ENCODE measurements at places on chromosomes 6 and 20.
A peak's percentile ranks its signal among the peaks of the same experiment; 100 is the strongest.

GRCh38 chr6:153595903-153596302 is 443.1 kb upstream of the OPRM1 start:
- DNase-seq = peak; percentile 2

GRCh38 chr6:161009991-161010390 is 18.4 kb downstream of the MAP3K4 start:
- no peak for DNase-seq

GRCh38 chr6:125310994-125311649 is 9.4 kb upstream of the HDDC2 start:
- DNase-seq = peak; percentile 41

GRCh38 chr20:2692036-2692885 is at the start of gene EBF4:
Gene EBF4, plus strand, starts transcription at chr20:2692780. Its CDS starts 866 bp downstream, at chr20:2693646.
- peak; percentile 74 for DNase-seq

DNA sequence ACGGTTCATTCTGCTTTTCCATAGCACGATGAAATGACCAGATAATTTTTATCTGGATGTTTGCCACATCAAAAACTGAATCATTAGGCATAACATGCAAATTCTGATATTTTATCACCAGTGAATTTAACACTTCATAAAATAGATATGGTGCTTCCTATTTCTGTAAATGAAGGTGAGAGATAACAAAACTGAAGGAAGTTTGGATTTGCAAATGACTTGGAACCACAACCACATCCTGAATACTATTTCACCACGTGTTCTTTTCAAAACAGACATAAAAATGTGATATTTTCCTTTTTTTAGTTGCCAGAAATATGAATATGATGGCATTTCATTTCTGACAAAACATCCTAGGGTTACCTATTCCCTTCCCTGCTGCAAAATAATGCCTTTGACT is 146.1 kb downstream of the EDN1 start:
- no peak for DNase-seq

- no peak for DNase-seq
Measured at GRCh38 chr20:33744773-33745385, 13.1 kb downstream of the ZNF341 start.

DNA sequence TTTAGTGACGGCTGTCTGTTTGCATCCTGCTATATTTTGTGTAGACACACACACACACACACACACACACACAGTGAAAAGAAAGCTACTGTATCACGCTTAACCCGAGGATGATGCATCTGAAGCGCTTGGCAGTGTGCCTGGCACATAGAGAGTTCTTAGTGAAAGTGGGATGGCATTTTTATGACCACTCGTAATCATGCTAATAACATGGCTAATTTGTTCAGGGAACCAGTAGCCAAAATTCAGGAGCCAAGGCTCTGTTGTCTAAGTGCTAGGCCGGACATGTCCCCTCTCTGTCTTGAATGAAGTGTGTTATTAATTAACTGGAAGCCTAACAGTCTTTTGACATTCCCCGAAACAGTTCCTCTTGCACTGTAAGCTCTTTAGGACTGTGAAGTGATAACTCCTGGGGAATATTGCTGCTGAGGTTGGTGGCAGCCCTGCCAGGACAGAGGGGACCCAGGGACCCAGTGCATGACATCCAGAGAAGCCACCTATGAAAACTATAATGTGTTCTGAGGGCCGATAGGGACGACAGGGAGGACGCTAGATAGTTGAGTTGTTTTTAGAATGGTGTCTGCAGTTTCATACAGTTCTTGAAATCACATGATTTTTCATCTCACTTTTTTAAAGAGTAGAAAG is 45.0 kb upstream of the IRF4 start:
- no peak for DNase-seq

- no peak for DNase-seq
Measured at GRCh38 chr6:26198722-26199056, 111.5 kb downstream of the HFE start.

DNA sequence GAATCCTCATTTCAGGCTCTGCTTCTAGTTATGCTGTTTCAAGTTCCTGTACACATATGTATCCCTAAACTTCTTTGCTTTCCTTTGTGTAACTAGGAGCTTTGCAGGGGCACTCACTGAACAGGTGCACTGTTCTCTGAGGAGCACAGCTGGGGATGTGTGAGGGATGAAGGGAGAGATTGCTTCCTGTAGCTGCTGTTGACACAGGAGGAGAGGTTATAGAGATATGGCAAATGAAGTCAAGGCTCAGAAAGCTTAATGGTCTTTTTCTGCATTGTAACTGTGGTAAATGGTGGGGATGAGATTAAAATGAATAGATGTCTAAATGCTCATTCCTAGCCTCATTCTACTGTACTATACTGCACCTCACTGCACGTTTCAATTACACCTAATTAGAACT is 454.3 kb downstream of the BTBD3 start:
- no peak for DNase-seq

- DNase-seq = no peak
Measured at GRCh38 chr20:40009542-40009941, 679.5 kb downstream of the MAFB start.

DNA sequence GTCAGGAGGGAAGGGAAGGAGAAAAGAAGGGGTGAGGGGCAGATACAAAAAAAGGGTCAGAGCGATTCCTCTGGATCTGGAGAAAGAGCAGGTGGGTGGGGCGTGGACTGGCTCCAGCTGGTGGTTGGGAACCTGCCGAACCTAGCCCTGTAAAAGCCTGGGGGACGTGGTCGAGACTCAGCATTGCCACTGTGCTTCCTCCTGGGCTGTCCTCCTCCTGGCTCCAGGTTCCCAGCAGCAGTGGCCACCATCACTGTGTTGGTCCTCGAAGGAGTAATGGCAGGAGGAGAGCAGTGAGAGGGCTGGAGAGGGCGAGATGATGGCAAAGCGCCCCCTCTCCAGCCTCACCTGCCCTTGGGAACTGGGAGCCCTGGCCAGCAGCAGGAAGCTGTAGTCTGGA is 3.5 kb upstream of the RAET1L start:
- no peak for DNase-seq

DNA sequence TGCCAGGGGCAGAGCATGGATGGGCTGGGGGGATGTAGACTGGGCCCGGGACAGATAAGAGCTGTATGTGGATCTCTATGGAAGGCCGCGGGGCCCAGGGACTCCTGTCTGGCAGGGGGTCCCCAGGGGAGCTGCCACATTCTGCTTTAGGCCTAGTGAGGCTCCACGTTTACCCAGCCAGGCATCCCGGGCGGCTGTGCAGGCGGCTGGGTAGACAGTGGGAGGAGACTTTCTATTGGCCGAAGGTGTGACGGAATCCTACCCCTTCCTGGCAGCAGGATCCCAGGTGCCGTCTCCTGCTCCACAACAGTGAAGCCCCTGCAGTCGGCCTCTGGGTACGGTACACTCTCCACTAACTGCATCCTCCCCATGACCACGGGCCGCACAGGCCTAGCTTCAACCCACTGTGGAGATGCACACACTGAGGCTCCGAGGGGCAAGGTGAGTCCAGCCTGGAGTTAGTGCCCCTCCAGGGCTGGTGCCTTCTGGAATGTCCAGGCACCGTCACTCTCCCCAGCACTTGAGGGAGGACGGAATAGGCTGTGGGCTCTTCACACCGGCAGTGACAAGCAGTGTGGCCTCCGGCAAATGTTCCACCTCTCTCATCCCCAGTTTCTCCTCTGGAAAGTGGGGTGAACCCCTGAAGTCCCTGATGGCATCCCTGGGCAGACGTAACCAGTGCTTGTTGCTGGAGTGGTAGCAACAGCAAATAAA is 36.8 kb upstream of the ZBP1 start:
- DNase-seq = no peak

DNA sequence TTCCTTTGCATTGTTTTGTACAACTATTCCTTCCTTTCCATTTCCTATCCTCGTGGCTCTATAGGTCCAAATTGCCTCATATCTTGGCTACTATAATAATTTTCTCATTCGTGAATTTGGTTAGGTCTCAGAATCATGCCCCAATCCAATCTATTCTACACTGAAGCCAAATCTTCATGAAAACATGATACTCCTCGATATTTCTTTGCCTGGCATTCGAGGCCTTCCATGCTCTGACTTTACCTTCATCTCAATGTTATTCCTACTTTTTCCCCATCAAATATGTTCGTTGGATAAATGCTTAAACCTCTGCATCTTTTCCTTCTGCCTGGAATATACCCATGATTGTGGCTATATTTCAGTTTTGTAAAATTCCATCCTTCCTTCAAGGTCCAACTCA is 30.4 kb downstream of the TCF21 start:
- no peak for DNase-seq

- no peak for DNase-seq
Measured at GRCh38 chr6:21726676-21727075, 133.1 kb downstream of the SOX4 start.

GRCh38 chr6:31414771-31415265 is 11.4 kb downstream of the MICA start:
- DNase-seq = no peak

DNA sequence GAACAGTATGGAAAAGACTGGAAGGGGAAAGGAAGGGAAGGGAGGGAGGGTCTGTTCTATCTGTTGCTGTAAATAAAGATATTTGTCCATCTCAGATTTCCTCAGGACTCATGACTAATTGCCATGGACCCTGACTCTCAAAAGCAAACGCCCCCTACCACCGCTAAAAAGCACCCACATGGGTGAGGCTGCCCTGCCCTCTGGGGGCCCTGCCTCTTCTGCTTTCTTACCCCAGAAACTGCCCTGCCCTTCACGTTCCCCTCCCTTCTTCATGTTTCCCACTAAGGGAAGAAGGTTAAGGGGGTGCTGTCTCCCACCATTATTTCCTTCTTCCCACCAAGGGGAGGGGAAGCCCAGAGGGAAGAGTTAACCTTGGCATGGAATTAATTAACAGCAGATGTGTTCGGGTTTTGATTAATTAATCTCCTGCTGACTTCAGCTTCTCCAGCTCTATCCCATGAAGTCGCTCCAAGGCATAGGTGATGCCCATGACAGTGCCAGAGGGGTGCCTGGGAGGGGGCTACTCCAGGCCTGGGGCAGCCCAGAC is 16.0 kb downstream of the MDFI start:
- no peak for DNase-seq

DNA sequence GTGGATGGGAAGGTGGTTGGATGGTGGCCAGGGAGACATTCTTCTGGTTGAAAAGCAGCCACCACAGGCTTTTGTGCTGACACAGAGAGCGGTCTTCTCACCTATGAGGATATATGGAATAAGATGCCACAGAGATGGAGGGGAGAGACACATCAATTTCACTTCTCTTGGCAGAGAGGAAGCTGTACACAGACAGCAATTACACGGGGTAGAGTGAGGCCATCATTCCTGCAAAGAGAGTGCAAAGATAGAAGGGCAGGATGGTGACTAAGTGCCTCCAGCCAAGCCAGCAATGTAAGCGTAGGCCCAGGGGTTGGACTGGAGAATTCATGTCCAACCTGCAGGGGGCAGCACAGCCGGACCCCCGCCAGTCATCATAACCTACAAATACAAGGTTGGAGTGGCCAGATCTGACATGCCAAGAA is 56.4 kb downstream of the NRN1 start:
- DNase-seq = no peak

DNA sequence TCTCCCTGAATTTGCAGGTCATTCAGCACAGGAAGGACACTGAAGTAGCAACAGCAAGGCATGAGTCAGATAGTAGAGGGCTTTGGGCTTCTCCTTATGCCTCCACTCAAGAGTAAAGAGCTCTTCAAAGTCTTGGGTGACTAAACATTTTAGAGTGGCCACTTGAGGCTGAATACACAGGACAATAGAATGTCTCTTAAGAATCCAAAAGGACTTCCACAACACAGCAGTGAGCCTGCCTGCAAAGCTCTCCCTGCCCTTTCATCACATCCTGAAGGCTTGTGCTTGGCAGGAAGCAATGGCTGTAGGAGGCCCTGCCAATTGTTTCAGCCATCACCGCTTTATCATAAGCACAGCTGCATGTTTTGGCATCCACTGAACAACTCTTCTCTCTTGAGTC is 36.8 kb downstream of the FOXQ1 start:
- DNase-seq = no peak

DNA sequence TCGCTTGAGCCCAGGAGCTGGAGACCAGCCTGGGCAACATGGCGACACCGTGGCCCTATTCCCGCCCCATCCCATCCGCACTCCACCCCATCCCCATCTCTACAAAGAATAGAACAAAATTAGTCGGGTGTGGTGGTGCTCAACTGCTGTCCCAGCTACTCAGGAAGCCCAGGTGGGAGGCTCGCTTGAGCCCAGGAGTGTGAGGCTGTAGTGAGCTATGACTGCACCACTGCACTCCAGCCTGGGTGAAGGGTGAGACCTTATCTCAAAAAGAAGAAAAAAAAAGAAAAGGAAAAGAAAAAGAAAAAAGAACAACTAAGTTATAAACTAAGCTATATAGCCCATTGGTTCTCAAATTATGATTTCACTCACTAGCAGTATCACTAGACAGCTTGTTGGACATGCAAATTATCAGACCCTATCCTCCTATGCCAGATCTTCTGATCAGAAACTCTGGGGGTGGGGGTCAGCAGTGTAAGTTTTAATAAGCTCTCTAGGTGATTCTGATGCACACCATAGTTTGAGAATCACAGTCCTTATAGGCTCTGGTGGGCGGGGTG is 491 bp upstream of the ITCH start:
- no peak for DNase-seq

DNA sequence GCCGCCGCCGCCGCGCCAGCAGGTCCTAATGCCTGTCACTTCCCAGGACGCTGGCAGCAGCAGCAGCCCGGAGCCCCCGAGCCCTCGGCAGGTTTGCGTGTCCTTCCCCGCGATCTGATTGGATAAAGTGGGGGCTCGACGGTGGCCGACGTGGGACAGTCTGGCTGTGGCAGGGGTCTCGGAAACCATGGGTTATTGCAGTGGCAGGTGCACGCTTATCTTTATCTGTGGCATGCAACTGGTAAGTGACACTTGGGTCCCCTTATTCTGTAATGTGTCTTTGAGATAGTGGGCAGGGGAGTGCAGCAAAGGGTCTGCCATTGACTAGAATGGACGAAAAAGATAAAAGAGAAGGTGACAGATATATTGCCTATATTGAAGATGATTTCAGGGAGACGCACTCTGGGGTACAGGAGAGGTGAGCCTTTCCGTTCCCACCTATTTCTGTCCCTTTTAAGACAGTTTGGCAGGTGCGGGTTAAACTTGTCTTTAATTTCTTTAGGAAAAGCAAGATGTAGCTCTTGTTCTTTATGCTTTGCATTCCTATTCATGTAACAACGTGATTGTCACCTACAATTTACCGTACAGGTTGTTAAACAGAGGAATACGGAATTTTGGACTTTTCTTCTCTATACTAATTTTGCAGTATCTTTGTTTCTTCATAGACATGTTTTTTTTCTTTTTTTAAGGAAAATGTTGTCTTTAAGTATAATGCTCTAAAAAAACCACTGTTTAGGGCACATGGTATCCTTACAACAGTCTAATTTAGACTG is 535 bp downstream of the NKAIN2 start:
- DNase-seq = no peak

GRCh38 chr20:16922834-16923233 is 174.7 kb downstream of the OTOR start:
- peak; percentile 55 for DNase-seq

GRCh38 chr20:63694584-63695423 is 1.6 kb upstream of the TNFRSF6B start:
- DNase-seq = no peak

GRCh38 chr6:79762370-79762769 is 131.2 kb downstream of the SH3BGRL2 start:
- peak; percentile 3 for DNase-seq

Data from HTR-8/SVneo (cell line).